PC-9 (cell line): ENCODE measurements at places on chromosomes 7 and 10. TPM values are rescaled to one million over a fixed set of nuclear protein-coding genes. Genes with fewer than 3 reads are reported as not detected.

DNA sequence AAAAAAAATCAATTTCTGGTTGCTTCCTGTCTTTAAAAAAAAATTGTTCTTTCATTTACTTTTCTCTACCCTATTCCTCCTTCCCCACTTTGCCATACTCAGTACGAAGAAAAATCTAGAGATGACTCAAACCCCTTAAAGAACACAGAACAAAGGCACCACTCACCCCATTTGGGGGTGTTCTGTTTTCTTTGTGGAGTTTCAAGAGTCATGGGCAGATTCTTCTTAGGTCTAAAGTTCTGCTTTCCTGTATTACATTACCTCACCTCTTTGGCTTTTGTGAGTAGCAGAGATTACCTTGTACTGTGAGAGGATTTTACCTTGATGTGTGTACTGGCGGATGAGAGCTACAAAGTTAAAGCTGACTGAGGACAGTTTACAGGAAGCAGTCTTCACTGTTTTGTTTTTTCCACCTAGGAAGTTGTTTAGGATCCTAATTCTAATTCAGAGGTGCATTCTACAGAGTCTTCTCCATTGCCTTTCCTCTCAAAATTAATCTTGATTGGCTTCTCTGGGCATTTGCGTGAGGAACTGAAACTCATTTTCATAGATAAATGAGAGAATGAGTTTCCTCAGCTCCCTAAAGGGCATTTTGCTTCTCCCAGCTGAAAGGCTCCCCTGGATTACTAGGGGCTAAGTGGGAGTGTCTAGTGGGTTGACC, 20.7 kb downstream of the AVL9 start:
- no peak overlapping the region for H3K4me3 ChIP-seq
- no peak for DNase-seq
- H3K36me3 ChIP-seq = peaks cover 73% of the 10 kb centered on the region
- no peak overlapping the region for H3K27ac ChIP-seq
- no peaks in the 10 kb centered on the region for H3K27me3 ChIP-seq

DNA sequence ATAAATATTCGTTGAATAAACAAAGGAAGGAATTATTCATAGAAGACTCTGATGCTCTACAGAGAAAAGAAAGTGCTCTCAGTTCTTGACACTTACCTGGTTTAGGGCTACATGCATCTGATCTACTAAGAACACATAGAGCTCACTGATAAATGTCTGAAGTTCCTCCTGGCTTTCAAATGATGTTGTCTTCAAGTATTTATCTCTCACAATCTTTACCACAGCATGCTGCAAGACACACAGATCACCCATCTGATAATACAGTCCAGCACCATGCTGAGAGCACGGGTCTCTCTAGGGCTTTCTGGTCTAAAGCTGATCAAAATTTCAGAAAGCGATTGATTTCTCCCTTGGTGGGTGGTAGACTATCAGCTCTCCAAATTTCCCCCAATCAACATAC, 44.5 kb upstream of the MRPS16 start:
- H3K36me3 ChIP-seq = no peaks in the 10 kb centered on the region
- H3K4me1 ChIP-seq = no peaks in the 10 kb centered on the region
- H3K27me3 ChIP-seq = no peaks in the 10 kb centered on the region
- no peak overlapping the region for H3K4me3 ChIP-seq
- H3K27ac ChIP-seq = no peak overlapping the region
- DNase-seq = no peak

DNA sequence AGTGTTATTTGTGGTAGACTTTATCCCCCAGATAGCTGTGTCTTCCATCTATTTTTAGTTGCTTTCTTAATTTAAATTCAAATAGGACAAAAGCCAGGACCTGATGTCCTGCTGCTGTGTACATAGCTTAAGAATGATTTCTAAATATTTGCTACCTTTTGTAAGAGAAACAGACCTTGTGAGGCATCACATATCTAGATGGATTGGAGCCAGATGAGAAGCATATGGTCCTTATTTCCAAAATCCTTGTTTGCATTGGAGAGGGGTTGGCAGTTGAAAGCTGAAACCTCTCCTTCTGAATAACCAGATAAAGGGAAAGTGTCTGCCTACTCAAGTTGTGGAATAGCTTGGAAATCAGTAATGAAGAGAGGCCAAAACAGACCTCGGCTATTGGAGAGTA, 50.7 kb upstream of the AMPH start:
- no peak for DNase-seq
- H3K27ac ChIP-seq = no peak overlapping the region
- no peaks in the 10 kb centered on the region for H3K36me3 ChIP-seq
- H3K4me1 ChIP-seq = no peaks in the 10 kb centered on the region
- H3K4me3 ChIP-seq = no peak overlapping the region

DNA sequence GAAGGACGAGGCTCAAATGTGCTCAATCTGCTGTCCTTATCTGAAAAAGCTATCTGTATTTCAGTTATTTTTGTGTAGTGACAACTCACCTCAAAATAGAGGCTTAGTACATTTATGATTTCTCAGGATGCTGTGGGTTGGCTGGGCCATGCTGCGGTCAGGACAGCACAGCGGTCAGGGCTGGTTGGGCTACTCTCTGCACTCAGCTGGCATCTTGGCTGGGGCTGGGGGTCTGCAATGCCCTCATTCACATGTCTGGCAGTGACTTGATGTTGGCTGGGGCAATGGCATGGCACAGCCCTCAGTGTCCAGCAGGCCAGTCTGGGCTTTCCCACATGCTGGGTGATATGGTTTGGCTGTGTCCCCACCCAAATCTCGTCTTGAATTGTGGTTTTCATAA, 15.6 kb upstream of the INMT start:
- no peaks in the 10 kb centered on the region for H3K36me3 ChIP-seq
- 0 out of 2 replicates have a peak, but pooled peaks cover 4% of the 10 kb centered on the region for H3K4me1 ChIP-seq
- peaks cover 71% of the 10 kb centered on the region for H3K27me3 ChIP-seq

DNA sequence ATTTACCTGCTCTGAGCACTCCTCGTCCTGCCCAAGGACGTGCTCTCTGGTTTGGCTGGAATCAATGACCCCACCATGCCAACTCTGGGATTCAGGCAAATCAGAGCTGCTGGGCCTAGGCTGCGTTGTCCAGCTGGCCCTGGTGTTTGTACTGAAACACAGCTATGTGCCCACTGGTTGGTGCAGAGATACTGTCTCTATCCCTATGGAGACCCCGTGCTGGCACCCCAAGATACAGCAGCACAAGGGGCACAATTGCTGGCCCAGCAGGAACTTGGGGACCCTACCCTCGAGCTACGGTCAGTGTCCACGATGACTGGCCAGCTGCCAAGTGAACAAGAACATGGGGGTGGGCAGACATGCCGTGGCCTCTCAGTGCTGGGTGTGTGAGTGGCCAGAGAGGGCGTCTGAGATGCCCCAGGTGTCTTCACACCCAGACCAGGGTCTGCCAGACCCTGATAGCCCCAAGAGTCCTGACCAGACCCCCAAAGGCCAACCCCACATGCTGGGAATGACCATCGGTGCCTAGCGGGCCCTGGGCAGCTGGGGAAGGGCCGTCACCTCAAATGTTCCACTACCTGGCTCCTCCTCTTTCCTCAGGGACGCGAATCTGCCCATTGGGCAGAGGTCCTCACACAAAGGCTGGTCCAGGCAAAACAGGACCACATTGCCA, 79.3 kb upstream of the ZNF479 start:
- no peak for DNase-seq
- peaks cover 7% of the 10 kb centered on the region; the same call in 1 of the 2 replicates for H3K27me3 ChIP-seq
- H3K36me3 ChIP-seq = no peaks in the 10 kb centered on the region
- H3K27ac ChIP-seq = no peak overlapping the region
- no peak overlapping the region for H3K4me3 ChIP-seq
- H3K4me1 ChIP-seq = no peaks in the 10 kb centered on the region

DNA sequence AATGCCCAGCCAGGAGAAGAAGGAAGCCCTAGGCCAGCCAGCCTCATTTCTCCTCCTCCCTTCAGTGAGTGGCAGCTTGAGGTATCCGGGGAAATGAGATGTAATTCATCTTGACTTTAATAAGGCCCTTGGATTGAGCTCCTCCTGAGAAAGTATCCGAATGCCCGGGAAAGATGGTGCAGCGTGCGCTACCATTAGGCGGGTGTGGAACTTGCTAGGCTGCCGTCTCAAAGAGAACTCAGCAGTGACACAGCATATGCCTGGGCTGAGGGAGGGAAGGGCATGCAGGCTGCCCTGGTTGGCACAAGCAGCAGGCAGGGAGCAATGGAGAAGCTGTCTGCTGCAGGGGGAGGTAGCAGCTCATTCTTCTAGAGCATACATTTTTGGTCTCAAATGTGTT, 659.8 kb upstream of the FOXK1 start:
- no peak overlapping the region for H3K27ac ChIP-seq
- H3K36me3 ChIP-seq = no peaks in the 10 kb centered on the region
- H3K4me3 ChIP-seq = no peak overlapping the region
- no peak for DNase-seq
- H3K27me3 ChIP-seq = peaks cover 98% of the 10 kb centered on the region

GRCh38 chr10:14438057-14438456, 107.3 kb upstream of the FRMD4A start:
- H3K27ac ChIP-seq = no peak overlapping the region
- DNase-seq = no peak
- H3K4me3 ChIP-seq = no peak overlapping the region
- no peaks in the 10 kb centered on the region for H3K36me3 ChIP-seq

DNA sequence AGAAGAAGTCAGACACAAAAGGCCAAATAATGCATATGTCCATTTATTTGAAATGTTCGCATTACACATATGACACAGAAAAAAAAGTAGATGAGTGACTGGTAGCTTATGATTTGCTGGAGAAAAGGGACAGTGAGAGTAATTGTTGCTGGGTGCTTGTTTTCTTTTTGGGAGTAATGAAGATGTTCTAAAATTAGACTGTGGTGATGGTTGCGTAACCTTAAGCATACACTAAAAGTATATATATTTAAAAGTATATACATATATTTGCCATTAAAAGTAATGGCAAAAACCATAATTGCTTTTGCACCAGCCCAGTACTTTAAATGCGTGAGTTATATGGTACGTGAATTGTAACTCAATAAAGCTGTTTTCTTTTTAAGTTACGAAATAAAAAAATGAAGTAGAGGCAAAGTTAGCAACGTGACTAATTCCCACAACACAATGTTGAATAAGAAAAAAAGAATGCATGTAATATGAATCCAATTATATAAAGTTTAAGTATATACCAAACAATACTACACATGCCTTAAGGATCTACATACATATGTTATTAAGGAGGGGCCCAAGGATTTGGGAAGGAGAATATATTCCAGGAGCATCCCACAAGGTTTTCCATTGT, 360.4 kb upstream of the CELF2 start:
- H3K36me3 ChIP-seq = no peaks in the 10 kb centered on the region
- H3K4me3 ChIP-seq = no peak overlapping the region
- H3K27ac ChIP-seq = no peak overlapping the region
- H3K4me1 ChIP-seq = no peaks in the 10 kb centered on the region

DNA sequence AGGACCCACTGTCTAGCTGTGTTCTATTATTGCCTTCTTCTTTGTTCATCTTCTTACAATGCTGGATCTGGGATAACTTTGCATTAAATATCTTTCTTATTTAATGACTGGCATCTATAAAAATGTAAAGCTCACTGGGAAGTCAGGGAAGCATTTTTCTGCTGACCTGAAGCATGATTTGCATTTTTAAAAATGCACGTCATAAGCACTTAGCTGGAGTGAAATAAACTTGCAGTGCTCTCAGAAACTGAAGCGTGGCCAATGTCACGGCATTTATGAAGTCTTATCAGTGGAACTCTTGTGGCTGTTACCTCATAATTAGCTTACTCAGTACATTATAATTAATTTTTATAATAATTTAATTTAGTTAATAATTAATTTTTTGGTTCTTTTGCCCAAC, 59.1 kb downstream of the FRMD4A start:
- no peaks in the 10 kb centered on the region for H3K36me3 ChIP-seq
- no peaks in the 10 kb centered on the region for H3K4me1 ChIP-seq

DNA sequence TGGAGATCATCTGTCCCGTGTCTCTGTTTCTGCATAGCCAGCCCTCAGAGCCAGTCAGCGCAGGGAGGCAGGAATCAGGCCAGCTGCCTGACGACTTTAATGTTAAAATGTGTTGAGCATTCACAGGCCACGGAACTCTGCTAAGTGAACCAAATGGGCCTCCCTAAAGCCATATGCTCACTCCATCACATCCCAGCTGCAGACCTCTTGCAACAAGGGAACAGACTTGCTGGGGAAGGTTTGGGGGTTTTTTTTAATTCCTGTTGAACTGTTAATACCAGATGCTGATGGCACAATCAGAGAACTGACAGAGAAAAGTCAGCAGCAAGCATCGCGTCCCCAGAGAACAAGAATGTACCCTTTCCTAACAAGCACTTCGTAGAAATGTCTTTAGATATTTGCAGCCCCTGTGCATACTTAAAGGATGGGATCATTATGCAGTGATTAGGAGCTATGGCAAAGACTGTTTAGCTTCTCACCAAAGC, 900.4 kb upstream of the AUTS2 start:
- H3K27me3 ChIP-seq = no peaks in the 10 kb centered on the region
- H3K36me3 ChIP-seq = no peaks in the 10 kb centered on the region
- peak overlapping the region; percentile 98 for H3K27ac ChIP-seq
- H3K4me1 ChIP-seq = peaks cover 52% of the 10 kb centered on the region

GRCh38 chr7:55770778-55771177, 91.8 kb downstream of the SEPTIN14 start:
- no peak overlapping the region for H3K27ac ChIP-seq
- H3K27me3 ChIP-seq = no peaks in the 10 kb centered on the region
- no peak for DNase-seq
- H3K36me3 ChIP-seq = no peaks in the 10 kb centered on the region
- no peaks in the 10 kb centered on the region for H3K4me1 ChIP-seq
- H3K4me3 ChIP-seq = no peak overlapping the region

- H3K4me3 ChIP-seq = no peak overlapping the region
- H3K27ac ChIP-seq = no peak overlapping the region
- peaks cover 35% of the 10 kb centered on the region; the same call in 1 of the 2 replicates for H3K27me3 ChIP-seq
- no peaks in the 10 kb centered on the region for H3K4me1 ChIP-seq
- DNase-seq = no peak
Observed at GRCh38 chr7:27243340-27244163, 950 bp downstream of the EVX1 start.

Gene FBXL13
- total RNA-seq = 10.4 and 19.4 TPM in 2 replicates

Gene ZDHHC6
- 14.0 and 24.2 TPM in 2 replicates for total RNA-seq

Gene OR9A2
- not detected in 2 replicates for total RNA-seq

Gene HOXA7
- total RNA-seq = not detected in 2 replicates

Gene VAX1
- total RNA-seq = not detected in 2 replicates

Gene IPMK
- total RNA-seq = 6.9 and 11.1 TPM in 2 replicates

Gene MXI1
- 25.8 and 25.9 TPM in 2 replicates for total RNA-seq

Gene SYCE1
- not detected in 2 replicates for total RNA-seq

Gene TACC2
- 15.8 and 19.6 TPM in 2 replicates for total RNA-seq
